ENCODE measurements at places on chromosomes 7 and 10. TPM values are rescaled to one million over a fixed set of nuclear protein-coding genes. Genes with fewer than 3 reads are reported as not detected.

The KAZALD1 gene
- total RNA-seq: 0.96 TPM

The CELF2 gene
- total RNA-seq: 175 TPM

The ICA1 gene
- 2.6 TPM for total RNA-seq

The MMP21 gene
- total RNA-seq: not detected

The PRKCQ gene
- 65.4 TPM for total RNA-seq

Data from activated naive CD4-positive, alpha-beta T cell treated with anti-CD3 and anti-CD28 coated beads, Interleukin-2, amount 10 ng/mL, durations not matched to agents 5 hours and 36 hours (primary cell).